Body of pancreas (tissue), 4 donors: ENCODE measurements at places on chromosomes 7 and 10. TPM values are rescaled to one million over a fixed set of nuclear protein-coding genes. Genes with fewer than 3 reads are reported as not detected.

The SSC4D gene
- total RNA-seq, result 3.6 TPM

The COMTD1 gene
- 156 TPM for total RNA-seq

The DENND2A gene
- total RNA-seq, result 7.3 TPM

The COL26A1 gene
- 2.0 TPM for total RNA-seq

The CPEB3 gene
- 10.2 TPM for total RNA-seq

The HNRNPH3 gene
- 24.1 TPM for total RNA-seq

GRCh38 chr10:44258460-44259089 is 126.3 kb downstream of the CXCL12 start:
- H3K36me3 ChIP-seq, result no peaks in the 10 kb centered on the region
- no peak for DNase-seq
- no peak overlapping the region for H3K27ac ChIP-seq
- H3K27me3 ChIP-seq, result no peaks in the 10 kb centered on the region
- H3K4me3 ChIP-seq, result no peak overlapping the region

DNA sequence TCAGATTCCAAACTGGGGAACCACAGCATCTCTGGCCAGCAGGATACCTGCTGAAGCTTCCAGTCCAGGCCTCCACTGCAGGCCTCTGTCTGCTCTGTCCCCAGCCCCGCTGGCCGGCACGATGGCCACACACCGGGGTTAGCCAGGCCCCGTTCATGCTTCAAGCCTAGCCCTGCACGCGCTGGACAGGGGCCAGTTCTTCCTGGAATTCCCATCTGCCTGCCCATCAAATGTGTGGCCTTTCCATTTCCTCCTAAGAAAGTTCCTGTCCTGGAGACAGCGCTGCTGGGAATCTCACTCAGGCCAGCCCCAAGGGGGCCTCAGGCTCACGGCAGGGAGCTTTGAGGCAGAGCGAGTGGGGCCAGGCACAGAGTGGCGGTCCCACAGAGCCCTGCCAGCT is 18.0 kb downstream of the SH2B2 start:
- peaks cover 9% of the 10 kb centered on the region for H3K4me1 ChIP-seq
- H3K4me3 ChIP-seq, result no peak overlapping the region
- H3K36me3 ChIP-seq, result no peaks in the 10 kb centered on the region
- H3K27ac ChIP-seq, result no peak overlapping the region

- no peaks in the 10 kb centered on the region for H3K4me1 ChIP-seq
- no peaks in the 10 kb centered on the region for H3K36me3 ChIP-seq
- no peak overlapping the region for H3K4me3 ChIP-seq
- no peak for DNase-seq
- no peak overlapping the region for H3K27ac ChIP-seq
- no peaks in the 10 kb centered on the region for H3K27me3 ChIP-seq
Observed at GRCh38 chr10:97412891-97413304, 11.8 kb upstream of the RRP12 start.

GRCh38 chr10:69861251-69862240 is 59.8 kb downstream of the COL13A1 start:
- H3K36me3 ChIP-seq, result no peaks in the 10 kb centered on the region
- DNase-seq, result peak; percentile 32
- H3K27ac ChIP-seq, result no peak overlapping the region
- no peak overlapping the region for H3K4me3 ChIP-seq

DNA sequence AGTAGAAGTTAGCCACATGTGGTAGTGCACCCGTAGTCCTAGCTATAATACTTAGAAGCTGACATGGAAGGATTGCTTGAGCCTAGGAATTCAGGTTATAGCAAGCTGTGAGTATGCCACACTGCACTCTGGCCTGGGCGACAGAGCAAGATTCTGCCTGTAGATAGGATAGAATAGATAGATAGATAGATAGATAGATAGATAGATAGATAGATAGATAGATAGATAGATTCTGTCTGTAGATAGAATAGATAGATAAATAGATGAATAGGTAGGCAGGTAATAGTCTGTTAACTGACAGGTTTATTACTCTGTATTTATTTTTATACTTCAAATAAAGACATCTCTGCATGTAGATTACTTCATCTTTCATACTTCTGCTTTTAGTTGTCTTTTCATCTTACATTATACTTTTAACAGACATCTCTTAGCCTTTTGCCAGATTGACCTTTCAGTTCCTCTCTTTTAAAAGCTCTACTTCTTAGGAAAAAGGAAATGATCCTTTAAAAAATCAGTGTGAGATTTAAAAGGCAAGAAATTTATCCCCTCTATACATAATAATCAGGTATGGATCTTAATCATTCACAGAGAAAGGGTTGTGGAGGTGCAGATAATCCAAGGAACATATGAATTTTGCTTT is 31.8 kb downstream of the CCAR1 start:
- peaks cover 19% of the 10 kb centered on the region for H3K36me3 ChIP-seq
- H3K4me3 ChIP-seq, result no peak overlapping the region
- DNase-seq, result no peak
- no peaks in the 10 kb centered on the region for H3K4me1 ChIP-seq

DNA sequence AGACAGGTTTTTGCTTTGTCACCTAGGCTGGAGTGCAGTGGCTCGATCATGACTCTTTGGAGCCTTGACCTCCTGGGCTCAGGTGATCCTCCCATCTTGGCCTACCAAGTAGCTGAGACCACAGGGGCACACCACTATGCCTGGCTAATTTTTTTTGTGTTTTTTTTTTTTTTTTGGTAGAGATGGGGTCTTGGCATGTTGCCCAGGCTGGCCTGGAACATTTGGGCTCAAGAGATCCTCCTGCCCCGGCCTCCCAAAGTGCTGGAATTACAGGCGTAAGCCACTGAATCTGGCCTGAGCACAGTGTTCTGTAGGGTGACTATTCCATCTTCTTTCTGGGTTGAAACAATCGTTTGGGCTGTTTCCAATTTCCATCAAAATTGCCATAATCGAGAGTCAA is 1.5 kb upstream of the MUC3A start:
- H3K4me1 ChIP-seq, result peaks cover 4% of the 10 kb centered on the region
- no peak overlapping the region for H3K4me3 ChIP-seq
- no peak for DNase-seq
- H3K27ac ChIP-seq, result no peak overlapping the region
- H3K27me3 ChIP-seq, result no peaks in the 10 kb centered on the region

DNA sequence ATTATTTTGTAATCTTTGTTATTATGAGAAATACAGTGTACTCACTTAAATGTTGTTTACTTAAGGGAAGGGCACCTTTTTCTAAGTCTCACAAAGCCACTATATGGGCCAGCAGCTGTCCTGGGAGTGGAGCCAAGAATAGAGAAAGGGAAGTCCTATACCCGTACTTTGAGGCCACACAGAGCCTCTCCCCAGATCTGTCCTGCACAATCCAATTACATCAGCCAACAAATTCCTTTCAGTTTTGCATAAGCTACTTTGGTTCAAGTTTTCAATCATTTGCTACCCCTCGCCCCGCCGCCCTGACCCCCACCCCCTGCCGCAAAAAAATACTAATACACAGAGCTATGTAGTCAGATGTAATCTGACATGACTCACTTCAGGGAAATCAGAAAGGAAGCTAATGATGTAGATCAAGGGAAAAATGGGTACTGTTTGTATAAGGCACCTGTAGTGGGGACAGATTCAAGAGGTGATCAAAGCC is 297.4 kb upstream of the NEBL start:
- no peak for DNase-seq
- no peaks in the 10 kb centered on the region for H3K27me3 ChIP-seq
- peak overlapping the region; percentile 24 for H3K27ac ChIP-seq
- no peaks in the 10 kb centered on the region for H3K4me1 ChIP-seq
- H3K36me3 ChIP-seq, result no peaks in the 10 kb centered on the region
- no peak overlapping the region for H3K4me3 ChIP-seq

- no peak overlapping the region for H3K4me3 ChIP-seq
- DNase-seq, result peak; percentile 91
- peak overlapping the region; percentile 21 for H3K27ac ChIP-seq
- peaks cover 11% of the 10 kb centered on the region for H3K4me1 ChIP-seq
- no peaks in the 10 kb centered on the region for H3K27me3 ChIP-seq
Observed at GRCh38 chr7:117124591-117125220, 171.4 kb downstream of the ST7 start.

DNA sequence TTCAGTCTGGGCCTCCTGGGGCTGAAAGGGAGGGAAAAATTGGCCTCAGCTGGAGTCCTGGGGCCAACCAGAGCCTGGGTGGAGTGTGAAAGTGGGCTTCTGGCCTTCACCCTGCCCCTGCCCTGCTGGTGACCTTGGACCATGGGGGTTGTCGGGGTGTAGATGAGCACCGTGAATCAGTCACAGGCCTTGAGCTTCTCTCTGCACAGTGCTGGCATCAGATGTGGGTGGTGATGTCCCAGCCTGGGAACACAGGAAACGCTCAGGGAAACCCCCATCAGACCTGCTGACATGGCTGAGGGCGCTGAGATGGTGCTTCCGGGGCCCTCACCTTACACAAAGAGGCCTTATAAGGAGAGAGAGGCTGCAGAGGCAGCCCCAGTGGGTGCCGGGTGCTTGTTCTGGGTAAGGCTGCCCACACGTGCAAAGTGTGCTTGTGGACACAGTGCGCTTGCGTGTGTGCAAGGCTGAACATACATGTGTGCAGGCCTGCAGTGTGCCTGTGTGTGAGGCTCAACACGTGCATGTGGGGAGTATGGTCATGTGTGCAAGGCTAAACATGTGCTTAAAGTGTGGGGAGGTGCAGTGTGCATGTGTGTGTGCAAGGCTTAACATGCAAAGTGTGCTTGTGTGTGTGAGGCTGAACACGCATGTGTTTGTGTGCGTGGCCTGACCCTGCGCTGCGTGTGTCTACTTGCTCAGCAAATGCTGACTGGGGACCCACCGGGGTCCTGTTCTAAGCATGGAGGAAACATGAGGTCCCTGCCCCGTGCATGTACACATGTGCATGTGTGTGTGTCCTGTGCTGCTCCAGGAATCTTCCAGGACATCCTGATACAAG is 6.5 kb downstream of the ARPC1B start:
- H3K4me1 ChIP-seq, result peaks cover 9% of the 10 kb centered on the region
- peak overlapping the region; percentile 46 for H3K27ac ChIP-seq
- H3K27me3 ChIP-seq, result no peaks in the 10 kb centered on the region
- DNase-seq, result peak; percentile 21
- no peak overlapping the region for H3K4me3 ChIP-seq
- no peaks in the 10 kb centered on the region for H3K36me3 ChIP-seq

DNA sequence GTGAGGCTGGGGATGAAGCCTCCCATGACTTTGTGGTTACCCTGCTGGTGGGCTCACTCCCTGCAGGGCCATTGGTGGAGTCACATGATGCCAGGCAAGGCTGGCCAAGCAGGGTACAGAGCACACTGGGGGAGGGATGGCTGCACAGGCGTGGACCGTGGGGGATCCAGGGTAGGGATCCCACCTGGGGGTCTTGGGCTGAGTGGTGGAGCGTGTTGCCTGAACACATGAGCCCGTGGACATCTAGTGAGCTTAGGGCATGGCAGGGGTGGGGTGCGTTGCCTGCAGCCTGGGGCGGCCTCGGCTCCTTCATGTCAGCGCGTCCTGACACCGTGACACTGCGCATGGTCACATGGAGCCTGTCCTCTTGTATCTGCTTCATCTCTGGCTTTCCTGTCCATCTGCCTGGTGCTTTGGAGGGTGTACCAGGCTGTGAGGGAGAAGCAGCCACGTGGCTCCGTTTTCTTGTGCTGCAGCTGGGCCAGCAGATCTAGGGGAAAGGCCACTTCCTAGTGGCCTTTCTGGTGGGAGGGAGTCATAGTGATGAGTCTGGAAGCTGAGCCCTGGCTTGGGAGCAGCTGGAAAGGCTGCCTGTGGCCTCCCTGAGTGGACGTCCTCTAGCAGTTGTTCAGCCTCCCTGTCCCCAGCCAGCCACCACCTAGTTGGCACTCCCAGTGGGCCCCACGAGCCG is 96.2 kb downstream of the LHPP start:
- no peak overlapping the region for H3K27ac ChIP-seq
- no peaks in the 10 kb centered on the region for H3K4me1 ChIP-seq
- no peaks in the 10 kb centered on the region for H3K36me3 ChIP-seq
- DNase-seq, result no peak

DNA sequence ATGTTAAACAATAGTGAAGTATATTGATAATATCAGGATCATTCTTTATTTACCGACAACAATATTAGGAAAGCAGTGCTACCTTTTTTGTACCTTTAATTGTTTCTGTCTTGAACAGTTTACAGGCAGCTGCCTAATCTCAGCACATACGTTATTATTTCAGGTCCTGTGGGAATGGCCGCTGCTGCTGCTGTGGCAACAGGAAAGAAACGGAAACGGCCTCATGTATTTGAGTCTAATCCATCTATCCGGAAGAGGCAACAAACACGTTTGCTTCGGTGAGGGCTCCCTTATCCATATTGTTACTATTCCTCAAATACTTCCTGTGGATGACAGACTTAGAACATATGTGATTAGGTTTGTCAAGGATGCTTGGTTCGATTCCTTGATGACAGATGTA is 59.7 kb downstream of the NRF1 start:
- no peak overlapping the region for H3K27ac ChIP-seq
- H3K36me3 ChIP-seq, result no peaks in the 10 kb centered on the region
- H3K27me3 ChIP-seq, result no peaks in the 10 kb centered on the region
- H3K4me1 ChIP-seq, result no peaks in the 10 kb centered on the region
- no peak for DNase-seq

GRCh38 chr10:17737027-17737965 is 14.7 kb upstream of the TMEM236 start:
- DNase-seq, result peak; percentile 38
- H3K36me3 ChIP-seq, result no peaks in the 10 kb centered on the region
- H3K4me3 ChIP-seq, result no peak overlapping the region
- no peaks in the 10 kb centered on the region for H3K27me3 ChIP-seq

DNA sequence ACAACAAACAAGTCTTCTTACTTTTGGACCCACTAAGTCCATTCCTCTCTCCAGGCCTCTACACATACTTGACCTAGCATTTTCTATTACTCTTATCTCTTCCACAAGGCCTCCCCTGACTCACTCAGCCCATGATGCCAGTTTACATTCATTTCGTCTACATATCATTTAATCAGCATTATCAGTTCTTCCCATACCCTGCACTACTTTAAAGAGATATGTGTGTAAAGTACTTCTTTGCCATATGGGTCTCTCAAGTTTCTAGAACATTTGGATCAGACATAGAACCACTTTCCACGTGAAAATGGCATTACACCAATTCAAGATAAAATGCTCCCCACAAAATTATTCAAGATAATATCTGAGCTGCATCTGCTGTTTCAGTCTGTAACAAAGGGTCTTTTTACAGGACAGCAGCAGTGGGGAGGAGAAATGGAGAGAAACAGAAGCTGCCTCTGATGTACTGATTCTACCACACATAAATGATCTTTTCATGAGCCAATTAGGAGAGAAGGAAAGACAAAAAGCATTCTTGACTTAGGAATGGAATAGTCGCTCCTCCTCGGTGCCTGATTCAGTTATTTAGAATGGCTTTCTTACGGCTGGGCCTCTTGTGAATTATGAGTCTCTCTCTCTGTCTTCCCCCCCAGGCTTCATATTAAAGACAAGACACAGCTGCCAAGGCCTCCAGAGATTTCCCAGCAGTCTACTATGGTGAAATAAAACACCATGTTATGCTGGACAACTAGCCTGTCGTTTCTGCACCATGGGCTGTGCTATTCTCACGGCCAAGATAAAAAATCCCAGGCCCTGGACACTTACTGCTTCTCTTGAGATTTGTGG is 46.9 kb upstream of the SEPTIN7 start:
- no peaks in the 10 kb centered on the region for H3K36me3 ChIP-seq
- no peaks in the 10 kb centered on the region for H3K4me1 ChIP-seq

GRCh38 chr7:133582766-133583523 is 330.1 kb downstream of the EXOC4 start:
- H3K4me1 ChIP-seq, result no peaks in the 10 kb centered on the region
- H3K4me3 ChIP-seq, result no peak overlapping the region
- DNase-seq, result no peak
- H3K36me3 ChIP-seq, result no peaks in the 10 kb centered on the region
- no peaks in the 10 kb centered on the region for H3K27me3 ChIP-seq
- no peak overlapping the region for H3K27ac ChIP-seq
